ENCODE measurements at places on chromosomes 1 and 21. TPM values are rescaled to one million over a fixed set of nuclear protein-coding genes. Genes with fewer than 3 reads are reported as not detected.

DNA sequence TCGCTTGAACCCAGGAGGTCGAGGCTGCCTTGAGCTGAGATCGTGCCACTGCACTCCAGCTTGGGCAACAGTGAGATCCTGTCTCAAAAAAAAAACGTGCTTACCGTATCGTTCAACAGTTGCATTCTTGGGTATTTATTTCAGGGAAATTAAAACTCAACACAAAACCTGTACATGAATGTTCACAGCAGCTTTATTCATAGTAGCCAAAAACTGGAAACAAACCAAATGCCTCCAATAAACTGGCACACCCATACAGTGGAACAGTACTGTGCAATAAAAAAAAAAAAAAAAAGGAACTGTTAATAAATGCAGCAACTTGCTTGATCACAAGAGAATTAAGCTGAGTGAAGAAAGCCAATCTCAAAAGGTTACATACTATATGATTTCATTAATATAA, 6.7 kb downstream of the KHDRBS1 start:
- H3K36me3 ChIP-seq, result peaks cover 3% of the 10 kb centered on the region
- H3K27me3 ChIP-seq, result peaks cover 1% of the 10 kb centered on the region
- no peak for DNase-seq
- peaks cover 21% of the 10 kb centered on the region for H3K4me1 ChIP-seq

Gene C1orf105
- not detected for total RNA-seq

Gene ASPM
- 5.9 TPM for total RNA-seq

Gene S100A1
- total RNA-seq, result 35.4 TPM

DNA sequence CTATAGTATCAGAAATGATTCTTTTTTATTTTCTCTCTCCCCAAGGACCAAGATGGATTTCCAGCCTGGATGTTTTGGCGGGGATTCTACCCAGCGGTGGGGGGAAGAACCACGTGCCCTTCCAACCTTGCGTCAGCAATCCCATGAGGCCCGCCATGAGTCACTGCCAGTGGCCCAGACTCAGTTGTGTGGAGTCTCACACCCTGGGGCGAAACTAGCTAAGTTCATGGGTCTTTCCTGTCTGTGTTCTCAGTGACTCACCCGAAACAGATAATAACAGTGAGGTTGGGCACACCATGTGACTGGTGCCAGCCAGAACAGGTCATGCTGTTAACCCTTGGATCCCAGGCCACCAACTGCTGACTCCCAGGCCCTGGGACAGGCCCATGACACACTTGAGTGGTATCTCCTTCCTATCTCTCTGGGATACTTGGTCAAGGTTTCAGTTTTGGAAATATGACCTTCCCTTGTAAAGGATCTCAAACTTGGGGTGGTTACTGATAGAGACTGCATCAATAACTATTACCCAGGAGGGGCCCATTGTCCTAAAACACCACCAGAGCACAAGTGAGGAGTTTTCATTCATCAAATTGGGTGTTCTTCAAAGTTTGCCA, 98.0 kb upstream of the DUSP10 start:
- H3K27ac ChIP-seq, result no peak overlapping the region
- no peak for DNase-seq
- H3K4me3 ChIP-seq, result no peak overlapping the region
- no peaks in the 10 kb centered on the region for H3K4me1 ChIP-seq
- H3K36me3 ChIP-seq, result no peaks in the 10 kb centered on the region

DNA sequence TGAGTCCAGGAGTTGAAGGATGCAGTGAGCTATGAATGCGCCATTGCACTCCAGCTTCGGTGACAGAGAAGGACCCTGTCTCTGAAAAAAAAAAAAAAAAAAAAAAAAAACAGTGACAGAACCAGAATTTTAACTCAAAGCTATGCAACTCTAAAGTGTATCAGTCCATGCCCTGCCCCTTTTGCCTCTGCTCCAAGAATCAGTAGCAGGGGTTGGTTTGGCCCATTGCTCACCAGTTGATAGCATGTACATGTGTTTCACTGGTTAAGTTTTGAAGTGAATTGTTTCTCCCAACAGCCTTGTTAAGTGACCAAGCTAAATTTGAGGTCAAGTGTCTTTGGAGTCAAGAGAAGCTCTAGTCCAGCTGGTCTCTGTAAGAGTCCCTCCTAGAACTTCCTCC, 245.9 kb downstream of the PLPP3 start:
- no peak for DNase-seq
- no peaks in the 10 kb centered on the region for H3K36me3 ChIP-seq
- H3K27me3 ChIP-seq, result no peaks in the 10 kb centered on the region
- H3K4me3 ChIP-seq, result no peak overlapping the region
- no peak overlapping the region for H3K27ac ChIP-seq
- H3K4me1 ChIP-seq, result peaks cover 9% of the 10 kb centered on the region

DNA sequence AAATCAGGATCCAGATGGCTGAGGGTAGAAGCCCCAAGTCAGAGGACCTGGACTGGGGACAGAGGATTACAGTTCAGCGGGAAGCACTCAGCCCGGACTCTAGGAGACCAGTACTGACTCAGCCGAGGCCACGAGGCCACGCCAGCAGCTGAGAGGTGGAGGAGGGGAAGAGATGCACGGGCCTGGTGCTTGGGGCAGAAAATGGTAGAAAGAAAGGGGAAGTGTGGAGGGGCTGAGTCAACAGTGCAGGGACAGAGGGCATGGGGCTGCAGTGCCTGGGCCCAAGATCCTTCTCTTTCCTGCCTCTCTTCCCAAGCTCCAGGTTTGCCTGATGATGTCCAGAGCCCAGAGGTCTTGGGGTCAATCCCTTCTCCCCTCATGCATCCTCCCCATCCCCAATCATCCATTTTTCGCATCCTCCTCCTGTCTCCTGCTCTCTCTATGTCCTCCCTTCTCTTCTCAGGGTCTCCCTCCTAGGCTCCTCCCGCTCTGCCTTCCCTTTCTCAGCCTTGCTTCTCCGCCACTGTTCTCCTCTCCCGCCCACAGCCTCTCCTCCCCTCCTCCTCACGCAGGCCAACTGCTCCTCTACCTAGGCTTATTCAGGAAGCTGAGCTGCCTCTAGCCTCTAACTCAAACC, 7.7 kb downstream of the ARHGEF2 start:
- peaks cover 5% of the 10 kb centered on the region for H3K36me3 ChIP-seq
- peak overlapping the region; percentile 77 for H3K27ac ChIP-seq
- H3K4me3 ChIP-seq, result peak overlapping the region; percentile 57

Gene MYOM3
- not detected for total RNA-seq

Gene SEMA4A
- total RNA-seq, result 4.0 TPM

- H3K4me3 ChIP-seq, result no peak overlapping the region
- no peaks in the 10 kb centered on the region for H3K36me3 ChIP-seq
- H3K27ac ChIP-seq, result no peak overlapping the region
- peaks cover 2% of the 10 kb centered on the region for H3K27me3 ChIP-seq
These were observed 87.6 kb upstream of the TRABD2B start for GRCh38 chr1:48084826-48085225.

DNA sequence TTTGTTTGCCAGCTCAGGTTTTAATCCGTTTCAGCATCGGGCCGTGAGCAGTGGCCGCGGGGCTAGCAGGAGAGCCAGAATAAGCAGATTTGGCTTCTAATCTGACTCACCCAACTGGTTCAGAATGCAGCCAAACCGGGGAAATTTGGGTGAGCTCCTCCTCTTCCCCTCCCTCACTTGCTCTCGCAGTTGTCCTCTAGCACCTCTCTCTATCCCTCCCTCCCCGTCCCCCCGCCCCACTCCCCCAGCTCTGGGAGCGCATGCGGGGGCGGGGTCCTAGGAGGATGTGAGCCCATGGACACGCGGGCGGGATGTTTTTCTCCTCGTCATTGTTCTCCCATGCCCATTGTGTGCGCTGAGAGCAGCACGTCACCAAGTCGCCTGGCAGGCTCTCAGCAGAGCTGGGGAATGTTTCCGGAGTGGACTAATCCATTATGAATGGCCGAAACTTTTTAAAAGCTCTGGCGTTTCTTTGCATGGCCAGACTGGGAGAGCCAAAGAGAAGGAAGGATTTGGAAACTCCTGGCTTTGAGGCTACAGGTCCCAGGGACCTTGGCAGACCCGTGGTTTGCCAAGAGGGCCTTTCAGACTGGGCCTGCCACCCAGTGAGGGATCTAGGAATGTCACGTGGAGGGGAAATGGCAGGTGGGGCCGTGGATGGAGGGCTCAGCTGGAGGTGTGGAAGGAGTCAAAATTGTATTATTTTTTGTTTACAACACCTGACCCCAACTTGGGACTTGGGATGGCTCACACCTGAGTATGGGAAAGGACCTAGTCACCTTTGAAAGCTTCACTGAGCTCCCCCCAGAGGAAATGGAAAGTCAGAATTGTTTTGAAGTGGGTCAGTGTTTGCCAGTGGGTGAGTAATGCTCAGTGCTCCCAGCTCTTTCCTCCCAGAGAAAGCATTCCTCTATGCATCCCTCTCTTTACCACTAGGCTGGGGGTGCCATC, 39.2 kb downstream of the CDK18 start:
- H3K36me3 ChIP-seq, result no peaks in the 10 kb centered on the region
- no peak overlapping the region for H3K4me3 ChIP-seq
- no peak overlapping the region for H3K27ac ChIP-seq
- DNase-seq, result no peak
- no peaks in the 10 kb centered on the region for H3K4me1 ChIP-seq

Gene MEAF6
- total RNA-seq, result 61.5 TPM

Gene CCDC181
- 1.1 TPM for total RNA-seq

Gene NTNG1
- total RNA-seq, result 3.2 TPM

Gene LCE6A
- not detected for total RNA-seq

DNA sequence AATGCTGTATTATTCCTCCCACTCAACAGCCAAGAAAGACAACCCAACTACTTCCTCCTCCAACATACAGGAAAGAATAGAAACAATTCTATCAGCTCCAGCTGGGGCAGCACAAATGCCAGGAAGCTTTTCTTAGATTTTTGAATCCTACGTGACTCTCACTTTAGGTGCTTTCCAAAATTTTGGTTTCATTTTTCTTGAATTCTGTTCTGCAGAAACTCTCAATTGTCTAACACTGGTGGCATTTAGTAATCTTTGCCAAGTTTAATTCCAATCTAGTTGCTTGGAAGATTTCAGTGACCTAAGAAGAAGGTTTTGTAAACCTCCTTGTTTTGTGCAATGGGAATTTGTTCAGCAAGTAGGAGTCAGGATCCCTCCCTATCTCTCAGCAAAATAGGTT, 37.1 kb upstream of the DOCK7 start:
- no peak overlapping the region for H3K4me3 ChIP-seq
- no peak for DNase-seq
- no peaks in the 10 kb centered on the region for H3K36me3 ChIP-seq

- H3K27ac ChIP-seq, result no peak overlapping the region
- peaks cover 15% of the 10 kb centered on the region for H3K27me3 ChIP-seq
These were observed 72.8 kb upstream of the PAX7 start for GRCh38 chr1:18557621-18558465.

Data from glutamatergic neuron (in vitro differentiated cells).